H9 (cell line): ENCODE measurements at places on chromosomes 2 and 18. TPM values are rescaled to one million over a fixed set of nuclear protein-coding genes. Genes with fewer than 3 reads are reported as not detected.

GRCh38 chr2:64626963-64627760 is 26.6 kb downstream of the SERTAD2 start:
- H3K36me3 ChIP-seq, result no peaks in the 10 kb centered on the region
- H3K4me3 ChIP-seq, result no peak overlapping the region
- H3K4me1 ChIP-seq, result no peaks in the 10 kb centered on the region
- peak; percentile 57 for DNase-seq
- no peaks in the 10 kb centered on the region for H3K27me3 ChIP-seq

The GLB1L gene
- total RNA-seq, result 5.8 and 6.5 TPM in 2 replicates

DNA sequence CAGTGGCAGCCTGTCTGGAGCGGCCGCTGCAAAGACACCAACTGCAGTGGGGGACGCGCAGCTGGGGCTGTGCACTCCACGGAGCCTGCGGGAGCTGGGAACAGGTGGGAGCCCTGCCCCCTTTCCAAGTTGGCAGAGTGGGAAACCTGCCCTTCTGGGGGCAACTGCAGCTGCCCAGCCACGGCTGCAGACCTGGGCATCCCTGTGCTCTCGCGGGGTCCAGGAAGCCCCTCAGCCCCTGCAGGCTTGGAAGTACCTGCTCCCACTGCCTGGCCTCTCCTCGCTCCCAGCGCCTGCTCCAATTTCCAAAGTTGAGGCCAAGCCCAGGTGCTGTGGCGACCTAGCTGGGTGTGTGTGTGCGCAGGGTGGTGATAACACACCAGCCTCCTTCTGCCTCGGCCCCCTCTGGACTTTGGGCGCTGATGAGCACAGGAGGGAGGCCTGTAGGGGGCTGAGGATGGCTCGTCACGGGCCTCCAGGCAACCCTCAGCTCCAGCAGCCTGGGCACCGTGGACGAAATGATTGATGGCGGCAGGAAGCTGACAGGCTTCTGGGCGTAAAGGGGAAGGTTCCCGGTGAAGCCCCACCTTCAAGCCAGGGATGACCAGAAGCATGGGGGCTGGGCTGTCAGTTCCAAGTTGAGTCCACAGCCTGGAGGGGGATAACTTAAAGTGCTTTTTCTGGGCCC is 76.9 kb downstream of the PTPN4 start:
- H3K4me3 ChIP-seq, result no peak overlapping the region
- no peaks in the 10 kb centered on the region; the same call in 1 of the 2 replicates for H3K4me1 ChIP-seq
- DNase-seq, result no peak
- H3K36me3 ChIP-seq, result peaks cover 20% of the 10 kb centered on the region
- no peak overlapping the region for H3K27ac ChIP-seq
- H3K27me3 ChIP-seq, result no peaks in the 10 kb centered on the region

The PSMA8 gene
- not detected in 2 replicates for total RNA-seq

- H3K27ac ChIP-seq, result no peak overlapping the region
- peaks cover 4% of the 10 kb centered on the region; the same call in 1 of the 2 replicates for H3K4me1 ChIP-seq
- H3K4me3 ChIP-seq, result peak overlapping the region; percentile 56
- DNase-seq, result peak; percentile 58
Measured at GRCh38 chr18:59267503-59268126, 5.6 kb downstream of the RAX start.

DNA sequence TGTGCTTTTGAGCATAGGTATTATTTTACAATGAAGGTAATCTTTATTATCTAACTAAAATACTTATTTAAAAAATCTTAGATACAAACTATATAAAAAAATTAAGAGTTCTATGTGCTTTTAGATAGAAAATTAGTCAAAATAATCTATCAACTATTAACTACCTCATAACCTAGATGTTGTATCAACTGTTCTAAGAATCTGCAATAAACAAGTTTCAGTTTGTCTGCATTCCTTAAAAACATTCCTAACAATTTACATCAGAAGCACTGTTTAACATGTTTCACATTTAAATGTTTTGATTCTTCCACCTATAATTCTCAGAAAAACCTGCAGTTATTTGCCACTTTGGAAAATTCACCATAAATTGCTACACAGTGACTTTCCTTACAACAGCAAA is 33.3 kb downstream of the NDUFS1 start:
- DNase-seq, result no peak
- no peak overlapping the region for H3K4me3 ChIP-seq
- no peaks in the 10 kb centered on the region for H3K4me1 ChIP-seq
- no peaks in the 10 kb centered on the region for H3K27me3 ChIP-seq

The LYG1 gene
- 0.31 and 0.37 TPM in 2 replicates for total RNA-seq

- no peaks in the 10 kb centered on the region for H3K4me1 ChIP-seq
- H3K4me3 ChIP-seq, result no peak overlapping the region
- no peak overlapping the region for H3K27ac ChIP-seq
- H3K36me3 ChIP-seq, result no peaks in the 10 kb centered on the region
- H3K27me3 ChIP-seq, result no peaks in the 10 kb centered on the region
- DNase-seq, result no peak
Measured at GRCh38 chr2:18821431-18821830, 232.1 kb upstream of the NT5C1B start.

DNA sequence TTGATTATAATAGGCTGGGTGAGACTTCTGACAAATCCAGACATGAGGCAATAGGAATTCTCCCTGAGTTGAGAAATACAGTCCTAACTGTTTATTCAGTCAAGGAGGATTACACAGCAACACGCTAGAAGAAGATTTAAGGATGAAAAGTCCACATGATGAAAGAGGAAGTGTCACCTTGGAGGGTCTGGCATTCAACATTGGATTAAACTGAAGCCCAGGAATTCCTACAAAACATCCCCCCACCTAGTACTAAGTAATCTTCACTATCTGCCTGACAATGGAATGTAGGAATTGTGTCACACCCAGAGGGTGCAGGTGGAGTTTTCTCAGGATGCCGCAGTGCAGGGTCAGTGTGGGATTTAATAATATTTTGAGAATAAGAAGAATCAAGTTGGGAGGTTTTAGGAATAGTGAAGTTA is 142.4 kb downstream of the SOCS6 start:
- no peaks in the 10 kb centered on the region; the same call in 1 of the 2 replicates for H3K4me1 ChIP-seq
- H3K27me3 ChIP-seq, result no peaks in the 10 kb centered on the region
- no peak overlapping the region for H3K27ac ChIP-seq
- H3K4me3 ChIP-seq, result no peak overlapping the region
- no peak for DNase-seq

The CNDP1 gene
- total RNA-seq, result 0.29 TPM in 1 of 2 replicates, not detected in the other

- H3K27me3 ChIP-seq, result no peaks in the 10 kb centered on the region
- H3K4me1 ChIP-seq, result no peaks in the 10 kb centered on the region
- H3K36me3 ChIP-seq, result peaks cover 4% of the 10 kb centered on the region
Measured at GRCh38 chr2:109437325-109438090, 176.3 kb downstream of the SEPTIN10 start.

DNA sequence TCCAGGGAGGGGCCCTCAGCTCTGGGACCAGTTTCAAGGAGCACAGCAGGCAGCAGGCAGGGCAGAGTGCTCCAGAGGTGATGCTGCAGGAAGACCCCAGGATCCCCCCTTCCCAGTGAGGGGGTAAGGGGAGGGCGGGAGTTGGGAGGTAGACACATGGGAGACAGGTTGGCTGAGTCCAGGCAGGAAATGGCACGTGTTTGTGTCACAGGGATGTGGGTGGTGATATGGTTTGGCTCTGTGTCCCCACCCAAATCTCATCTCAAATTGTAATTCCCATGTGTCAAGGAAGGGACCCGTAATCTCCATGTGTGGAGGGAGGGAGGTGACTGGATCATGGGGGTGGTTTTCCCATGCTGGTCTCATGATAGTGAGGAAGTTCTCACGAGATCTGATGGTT is 25.2 kb upstream of the OTOS start:
- no peaks in the 10 kb centered on the region for H3K4me1 ChIP-seq
- H3K27me3 ChIP-seq, result no peaks in the 10 kb centered on the region
- H3K4me3 ChIP-seq, result no peak overlapping the region
- no peak overlapping the region for H3K27ac ChIP-seq
- no peak for DNase-seq

DNA sequence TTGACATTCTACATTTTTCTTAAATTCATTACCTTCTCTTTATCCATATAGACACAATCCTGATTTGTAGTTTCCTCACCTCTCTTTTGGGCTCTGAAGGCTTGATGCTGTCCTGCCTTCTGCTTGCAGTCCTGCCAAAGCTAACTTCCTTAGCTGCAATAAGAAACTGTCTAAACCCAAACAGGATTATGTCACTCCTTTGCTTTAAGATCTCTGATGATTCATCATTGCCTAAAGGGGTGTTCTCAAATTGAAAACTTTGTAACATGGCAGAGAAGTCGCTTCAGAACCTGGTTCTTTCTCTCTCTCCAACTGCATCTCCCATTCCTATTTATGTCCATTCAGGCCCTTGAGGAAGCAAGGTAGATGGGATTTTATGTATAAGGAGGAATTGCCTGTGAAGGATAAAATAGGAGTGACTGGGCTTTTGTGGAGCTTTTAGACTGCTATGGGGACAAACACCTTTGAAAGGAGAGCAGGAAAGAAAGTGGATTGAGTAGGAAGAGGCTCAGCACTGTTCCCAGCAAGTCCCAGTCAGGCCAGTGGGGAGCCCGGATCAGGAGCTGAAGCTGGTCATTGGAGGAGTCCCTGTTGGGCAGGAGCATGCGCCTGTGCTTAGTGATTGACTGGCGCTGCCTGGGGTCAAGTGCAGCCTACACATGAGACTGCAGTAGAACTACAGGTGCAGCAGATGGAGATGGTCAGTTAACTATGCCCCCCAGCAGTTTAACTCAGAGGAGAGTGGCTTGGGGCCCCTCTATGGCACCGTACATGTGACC is 390.6 kb downstream of the CTNNA2 start:
- no peak for DNase-seq
- no peaks in the 10 kb centered on the region for H3K27me3 ChIP-seq
- H3K36me3 ChIP-seq, result no peaks in the 10 kb centered on the region
- 0 out of 2 replicates have a peak, but pooled peaks cover 4% of the 10 kb centered on the region for H3K4me1 ChIP-seq
- H3K27ac ChIP-seq, result no peak overlapping the region
- no peak overlapping the region for H3K4me3 ChIP-seq

The KLHL30 gene
- not detected in 2 replicates for total RNA-seq

DNA sequence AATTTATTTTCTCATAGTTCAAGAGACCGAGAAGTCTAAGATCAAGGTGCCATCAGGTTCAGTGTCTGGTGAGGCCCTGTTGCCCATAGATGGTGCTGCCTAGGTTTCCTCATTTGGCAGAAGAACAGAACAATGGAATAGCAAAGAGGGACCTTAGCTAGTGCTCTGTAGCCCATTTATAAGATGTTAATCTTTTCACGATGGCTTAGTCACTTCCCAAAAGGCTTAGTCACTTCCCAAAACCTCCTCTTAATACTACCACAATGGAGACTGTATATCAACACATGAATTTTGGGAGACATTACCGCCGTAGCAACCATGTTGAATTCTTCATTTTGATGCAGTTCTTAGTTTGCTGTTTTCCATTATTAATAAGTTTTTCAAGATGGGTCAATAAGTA is 246.3 kb upstream of the NRP2 start:
- no peak overlapping the region for H3K27ac ChIP-seq
- no peaks in the 10 kb centered on the region; the same call in 1 of the 2 replicates for H3K4me1 ChIP-seq
- no peak for DNase-seq

- H3K36me3 ChIP-seq, result no peaks in the 10 kb centered on the region
- no peak overlapping the region for H3K27ac ChIP-seq
- H3K4me3 ChIP-seq, result peak overlapping the region; percentile 6; the same call in 1 of the 3 replicates
- DNase-seq, result no peak
- H3K4me1 ChIP-seq, result no peaks in the 10 kb centered on the region
- no peaks in the 10 kb centered on the region for H3K27me3 ChIP-seq
Measured at GRCh38 chr2:74646834-74647482, 1.2 kb downstream of the M1AP start.

GRCh38 chr18:48430150-48430549 is 21.0 kb upstream of the ZBTB7C start:
- DNase-seq, result no peak
- no peak overlapping the region for H3K4me3 ChIP-seq
- H3K27me3 ChIP-seq, result no peaks in the 10 kb centered on the region

GRCh38 chr2:215511454-215512346 is 75.8 kb upstream of the FN1 start:
- H3K4me3 ChIP-seq, result no peak overlapping the region
- no peaks in the 10 kb centered on the region for H3K36me3 ChIP-seq
- no peaks in the 10 kb centered on the region for H3K27me3 ChIP-seq
- H3K27ac ChIP-seq, result no peak overlapping the region

DNA sequence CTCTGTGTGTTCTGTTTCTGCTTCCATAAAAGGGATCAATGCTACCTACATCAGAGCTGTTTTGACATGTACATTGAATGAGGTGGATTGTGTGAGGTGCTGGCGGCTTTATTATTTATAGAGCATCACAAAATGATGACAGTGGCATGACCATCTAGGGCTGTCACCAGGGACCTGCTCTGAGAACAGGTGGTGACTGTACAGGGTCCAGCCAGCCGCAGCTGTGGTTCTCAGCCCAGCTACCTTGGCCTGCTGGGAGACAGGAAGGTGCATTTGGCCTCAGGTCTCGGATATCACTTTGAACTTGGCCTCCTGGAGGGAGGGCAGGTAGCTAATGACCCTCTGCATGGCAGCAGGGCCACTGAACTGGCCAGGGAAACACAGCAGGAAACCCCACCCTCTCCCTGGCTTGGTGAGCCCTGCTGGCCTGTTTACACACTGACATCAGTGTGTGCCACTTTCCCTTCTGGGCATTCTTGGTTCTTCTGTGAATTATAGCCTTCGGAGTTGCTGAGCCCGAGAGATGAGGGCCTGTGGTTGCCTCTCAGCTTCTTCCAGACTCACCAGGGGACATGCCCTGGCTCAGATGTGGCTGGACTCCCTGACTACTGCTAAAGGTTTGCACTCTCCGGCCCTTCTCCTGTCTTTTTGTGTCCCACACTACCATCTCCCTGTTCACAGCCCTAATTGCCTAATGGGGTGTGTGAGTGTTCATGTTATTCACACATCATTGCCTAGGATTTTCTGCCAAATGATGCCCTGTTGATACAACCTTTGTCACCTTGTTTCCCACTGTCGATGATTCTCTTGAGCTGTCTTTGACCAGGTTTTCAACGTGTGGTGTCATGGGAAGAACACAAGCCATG is 109.2 kb upstream of the RAB12 start:
- no peak overlapping the region for H3K4me3 ChIP-seq
- no peak overlapping the region for H3K27ac ChIP-seq
- no peaks in the 10 kb centered on the region for H3K4me1 ChIP-seq
- no peak for DNase-seq
- H3K27me3 ChIP-seq, result no peaks in the 10 kb centered on the region
